A673 (cell line): ENCODE measurements at places on chromosomes 16 and 17.

- DNase-seq = no peak
Observed at GRCh38 chr16:19948186-19949104, 63.8 kb upstream of the GPRC5B start.

DNA sequence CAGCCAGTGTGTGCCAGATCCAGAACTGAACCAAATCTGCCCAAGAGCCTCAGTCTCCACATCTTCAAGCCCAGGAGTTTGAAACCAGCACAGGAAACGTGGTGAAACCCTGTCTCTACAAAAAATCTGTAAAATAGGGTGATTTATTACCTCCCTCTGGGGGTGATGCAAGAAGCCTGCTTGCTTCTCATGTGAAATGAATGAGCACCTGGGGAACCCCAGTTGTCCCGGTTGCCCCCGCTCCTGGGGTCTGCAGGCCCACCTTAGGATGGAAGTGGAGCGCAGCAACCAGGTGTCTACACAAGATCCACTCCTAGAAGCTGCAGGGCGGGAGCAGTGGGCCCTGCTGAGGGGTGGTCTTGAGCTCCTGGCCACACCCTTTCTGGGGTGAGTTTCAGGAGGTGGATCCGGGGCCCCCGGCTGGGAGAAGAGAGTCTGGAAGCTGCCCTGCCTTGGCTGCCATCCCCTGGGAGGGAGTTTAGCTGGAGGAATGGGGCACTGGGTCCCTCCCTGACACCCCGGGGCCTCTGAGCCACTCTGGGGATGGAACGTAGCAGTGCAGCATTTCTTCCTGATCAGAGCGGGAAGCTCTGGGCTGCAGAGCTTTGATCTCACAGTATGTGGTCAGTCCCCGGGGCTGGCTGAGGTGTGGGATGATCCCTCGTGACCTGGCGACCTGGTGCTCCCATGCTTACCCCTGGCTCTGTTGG lies 117.8 kb downstream of the RAB11FIP4 start:
- DNase-seq = no peak

DNA sequence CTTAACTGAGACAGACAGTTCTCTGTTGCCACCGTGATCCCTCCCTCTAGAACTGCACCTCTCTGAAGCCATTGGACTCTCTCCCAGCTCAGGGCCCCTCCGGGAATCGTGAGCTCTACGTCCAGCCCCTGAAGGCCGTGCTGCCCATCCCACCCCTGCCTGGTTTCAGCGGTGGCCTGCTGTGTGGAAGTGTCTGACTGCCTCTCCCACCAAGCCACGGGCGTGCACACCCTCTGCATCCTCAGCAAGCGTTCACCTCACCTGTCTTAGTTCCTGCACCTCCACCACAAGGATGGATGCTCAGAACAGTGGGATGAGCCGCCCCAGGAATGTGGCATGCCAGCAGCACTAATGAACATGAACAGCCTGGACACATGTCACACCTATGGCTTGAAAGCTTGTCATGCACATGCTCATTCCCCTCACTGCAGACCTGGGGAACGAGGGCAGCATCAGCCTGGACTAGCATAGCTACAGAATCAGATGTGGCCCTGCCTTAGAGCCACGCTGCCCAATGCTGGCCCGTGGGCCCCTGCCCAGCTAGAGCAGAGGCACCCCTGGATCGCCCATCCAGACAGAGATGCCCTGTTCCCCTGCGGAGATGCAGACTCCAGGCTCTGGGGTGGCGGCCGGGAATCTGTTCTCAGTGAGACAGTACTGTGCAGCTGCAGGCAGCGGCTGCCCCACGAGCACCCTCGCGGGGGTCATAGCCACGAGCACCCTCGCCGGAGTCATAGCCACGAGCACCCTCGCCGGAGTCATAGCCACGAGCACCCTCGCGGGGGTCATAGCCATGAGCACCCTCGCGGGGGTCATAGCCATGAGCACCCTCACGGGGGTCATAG lies 73.7 kb upstream of the CHMP6 start:
- no peak for DNase-seq

DNA sequence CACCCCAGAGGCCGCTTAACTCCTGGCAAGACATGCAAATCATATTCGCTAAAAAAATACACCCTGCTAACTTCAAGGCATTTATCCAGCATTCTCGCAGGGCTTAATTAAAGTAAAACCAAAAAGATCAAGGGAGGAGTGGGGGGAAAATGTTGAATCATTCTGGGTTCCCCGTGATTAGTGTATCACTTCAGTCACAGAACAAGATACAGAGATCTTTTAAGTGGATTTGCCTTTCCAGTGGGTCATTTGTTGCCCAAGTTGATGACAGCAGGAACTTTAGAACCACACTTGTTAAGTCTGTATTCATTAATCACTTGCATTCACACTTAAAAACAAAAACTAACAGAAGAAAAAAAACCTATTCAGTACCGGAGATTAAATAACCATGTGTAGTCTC lies 17.3 kb downstream of the CRYBA1 start:
- DNase-seq = no peak

GRCh38 chr16:72468582-72468981 lies 296.6 kb upstream of the PMFBP1 start:
- no peak for DNase-seq

GRCh38 chr17:2591040-2591640 lies 2.3 kb upstream of the PAFAH1B1 start:
- DNase-seq = no peak

- no peak for DNase-seq
Observed at GRCh38 chr17:83041305-83041704, 38.1 kb upstream of the METRNL start.

DNA sequence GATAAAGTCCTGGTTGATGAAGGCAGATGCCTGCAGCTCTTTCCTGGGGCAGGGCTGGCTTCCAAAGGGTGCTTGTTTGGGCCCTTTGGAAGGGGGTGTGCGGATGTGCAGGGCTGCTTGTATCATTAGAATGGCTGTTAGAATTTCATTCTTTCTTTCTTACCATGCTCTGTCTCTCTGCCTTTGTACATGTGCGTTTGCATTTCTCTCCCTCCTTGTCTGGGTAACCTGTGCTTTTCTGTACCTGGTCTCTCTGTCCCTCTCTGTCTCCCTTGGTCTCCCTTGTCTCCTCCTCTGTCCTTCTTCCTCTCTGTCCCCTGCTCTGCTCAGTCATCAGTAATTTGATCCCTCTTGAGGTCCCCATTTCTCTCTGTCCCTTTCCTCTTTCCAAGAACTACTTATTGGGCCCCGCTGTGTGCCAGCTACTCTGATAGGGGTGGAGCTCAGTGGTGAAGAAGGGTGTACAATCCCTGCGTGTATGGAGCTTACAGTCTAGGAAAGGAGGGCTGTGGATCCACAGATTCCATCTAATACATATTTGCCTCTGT lies 69.3 kb downstream of the PLCG2 start:
- DNase-seq = no peak

DNA sequence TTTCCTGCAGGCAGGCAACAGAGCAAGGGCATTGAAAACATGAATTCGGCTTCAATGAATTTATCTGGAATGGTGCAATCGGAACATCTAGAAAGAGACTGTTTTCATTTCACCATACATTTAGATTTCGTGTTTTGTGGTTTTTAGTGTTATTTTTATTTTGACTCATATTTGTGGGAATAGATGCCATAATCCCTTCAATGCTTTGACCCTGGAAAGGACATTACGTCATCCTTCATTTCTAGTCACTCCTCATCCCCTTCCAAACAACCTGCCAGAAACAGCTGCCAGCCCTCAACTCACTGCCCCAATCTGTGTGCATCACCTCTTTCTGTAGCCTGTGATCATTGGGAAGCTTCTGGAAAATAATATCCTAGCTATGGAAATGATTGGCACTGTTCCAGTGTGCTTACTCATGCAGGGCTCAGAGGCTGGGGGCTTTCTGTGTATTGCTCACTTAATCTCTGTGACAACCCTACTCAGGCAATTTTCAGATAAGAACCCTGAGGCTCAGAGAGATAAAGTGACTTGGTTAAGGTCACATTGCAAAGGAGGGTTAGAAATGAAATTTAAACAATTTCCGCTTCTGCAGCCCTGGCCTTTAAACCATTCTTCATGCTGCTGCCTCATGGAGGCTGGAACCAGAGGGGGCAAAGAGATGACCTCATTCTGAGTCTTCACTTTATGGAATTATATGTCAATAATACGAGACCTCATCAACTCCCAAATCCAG lies 9.5 kb upstream of the KSR1 start:
- DNase-seq = no peak

DNA sequence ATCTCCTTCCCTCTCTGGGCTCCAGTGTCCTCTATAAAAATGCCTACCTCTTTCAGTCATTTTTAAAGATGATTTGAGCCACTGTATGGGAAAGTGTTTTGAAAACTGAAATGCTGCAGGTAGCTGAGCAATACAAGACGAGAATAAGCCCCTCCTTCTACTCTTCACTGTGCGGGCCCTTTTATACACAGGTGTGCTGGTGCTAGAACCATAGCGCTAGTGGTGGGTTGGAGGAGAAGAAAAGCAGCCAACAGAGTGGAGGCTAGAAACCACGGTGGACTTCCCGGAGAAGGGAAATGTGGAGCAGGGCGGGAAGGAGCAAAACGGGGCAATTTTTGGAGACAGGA lies 58.2 kb upstream of the DLX4 start:
- no peak for DNase-seq

DNA sequence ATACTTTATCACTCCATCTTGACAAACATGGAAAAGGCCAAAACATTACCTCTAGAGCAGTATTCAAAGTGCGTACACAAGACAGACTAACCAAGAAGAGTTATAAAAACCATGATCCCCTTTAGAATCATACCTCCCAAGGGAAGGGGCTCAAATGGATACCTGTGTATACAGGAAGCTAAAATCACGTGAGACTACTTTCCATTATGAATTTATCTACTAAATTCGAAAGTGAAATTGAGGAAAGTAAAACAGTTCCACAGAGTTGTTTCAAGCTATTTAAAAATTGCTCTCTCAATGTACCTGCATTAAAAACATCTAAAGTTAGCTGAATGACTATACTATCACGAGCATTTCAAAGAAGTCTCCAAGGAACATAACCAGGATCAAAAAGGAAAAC lies 32.7 kb downstream of the AP1G1 start:
- DNase-seq = no peak

DNA sequence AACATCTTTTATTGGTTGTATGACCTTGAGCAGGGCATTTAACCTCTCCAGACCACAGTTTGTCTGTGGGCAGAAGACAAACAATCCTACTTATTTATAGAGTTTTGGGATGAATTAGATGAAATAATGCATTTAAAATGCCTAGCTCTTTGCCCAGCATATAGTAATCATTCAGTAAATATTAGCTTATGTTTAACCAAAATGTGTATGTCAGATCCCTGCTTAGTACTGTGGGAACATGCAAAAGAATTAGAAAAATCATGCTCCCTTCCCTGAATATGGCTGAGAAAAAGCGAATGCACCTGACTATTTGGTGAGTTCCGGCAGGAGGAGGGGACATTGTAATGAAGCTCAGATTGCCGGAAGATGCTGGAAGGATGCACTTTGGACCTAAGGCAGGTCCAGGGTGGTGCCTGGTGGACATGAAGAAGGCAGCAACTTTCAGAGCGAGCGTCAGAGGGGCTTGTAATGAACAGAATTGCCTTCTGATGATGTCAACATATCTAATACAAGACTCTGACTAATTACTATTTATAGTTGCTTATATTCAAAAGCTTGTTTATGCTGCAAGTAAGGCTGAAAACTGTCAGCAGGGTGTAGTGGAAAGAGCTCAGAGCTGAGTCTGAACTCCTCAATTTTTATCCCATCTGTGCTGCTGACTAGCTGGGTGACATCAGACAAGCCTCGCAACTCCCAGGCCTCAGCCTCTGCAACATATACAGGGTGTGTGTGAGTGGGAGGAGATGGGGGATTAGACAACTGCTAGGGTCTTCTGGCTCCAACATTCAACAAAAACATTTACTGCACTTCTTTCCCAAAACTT lies 221.2 kb downstream of the PRKCA start:
- DNase-seq = no peak

GRCh38 chr16:49889725-49890397 lies 33.9 kb upstream of the ZNF423 start:
- no peak for DNase-seq

GRCh38 chr17:42629411-42630009 lies 20.0 kb downstream of the TUBG1 start:
- DNase-seq = no peak

DNA sequence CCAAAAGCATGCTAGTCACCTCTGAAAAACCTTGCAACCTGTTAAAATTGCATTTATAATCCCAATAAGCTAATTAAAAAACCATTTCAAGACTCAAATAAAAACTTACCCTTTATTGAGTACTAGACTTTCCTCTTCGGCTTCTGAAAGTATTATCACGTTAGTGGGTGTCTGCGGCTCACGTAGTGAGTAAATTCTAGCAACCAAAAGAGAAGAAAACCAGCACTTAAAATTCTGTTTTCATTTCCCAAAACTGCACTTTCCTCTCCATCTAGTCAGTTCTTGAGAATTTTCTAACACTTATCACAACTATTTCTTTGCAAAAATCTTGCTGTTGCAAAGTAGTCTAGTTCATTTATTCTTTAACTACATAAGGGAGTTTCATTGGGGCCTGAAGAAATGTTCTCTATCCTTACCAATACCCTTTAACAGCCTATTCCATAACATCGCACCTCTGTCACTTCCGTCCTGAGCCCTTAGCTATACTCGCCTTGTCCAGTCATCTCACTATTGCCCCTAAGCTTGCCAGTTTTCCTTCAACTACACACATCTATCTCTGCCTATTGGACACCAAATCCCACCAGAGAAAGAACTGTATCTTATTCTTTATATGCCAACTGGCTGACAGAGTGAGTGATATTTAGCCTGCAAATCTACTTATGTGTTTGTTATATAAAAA lies 8.7 kb downstream of the NUP88 start:
- no peak for DNase-seq

DNA sequence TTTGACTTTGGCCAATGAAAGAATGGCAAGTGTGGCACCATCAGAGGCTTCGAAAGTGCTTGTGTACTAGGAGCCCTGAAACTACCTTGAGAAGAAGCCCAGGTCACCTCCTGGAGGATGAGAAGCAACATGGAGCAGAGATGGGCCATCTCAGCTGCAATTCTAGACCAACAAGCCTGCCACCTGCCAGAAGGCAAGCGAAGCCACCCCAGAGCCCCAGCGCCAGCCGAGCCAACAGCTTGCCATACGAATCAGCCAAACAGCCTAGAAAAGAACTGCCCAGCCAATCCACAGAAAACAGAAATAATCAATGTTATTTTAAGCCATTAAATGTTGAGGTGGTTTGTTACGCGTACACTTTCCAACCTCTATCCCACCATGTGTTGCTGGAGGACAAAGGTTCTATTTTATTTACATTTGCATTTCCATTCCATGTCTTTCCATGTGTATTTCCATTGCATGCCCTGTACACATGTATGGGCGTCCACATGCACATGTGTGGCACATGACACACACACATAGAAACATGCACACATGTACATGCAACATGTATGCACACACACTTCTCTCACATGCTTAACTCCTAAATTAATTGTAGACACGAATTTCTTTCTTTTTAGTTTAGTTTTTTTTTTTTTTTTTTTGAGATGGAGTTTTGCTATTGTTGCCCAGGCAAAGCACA lies 144.3 kb upstream of the TNRC6C start:
- DNase-seq = no peak

- DNase-seq = no peak
Observed at GRCh38 chr17:43143201-43143600, 18.0 kb upstream of the BRCA1 start.
